ENCODE measurements at places on chromosomes 7 and 10.

DNA sequence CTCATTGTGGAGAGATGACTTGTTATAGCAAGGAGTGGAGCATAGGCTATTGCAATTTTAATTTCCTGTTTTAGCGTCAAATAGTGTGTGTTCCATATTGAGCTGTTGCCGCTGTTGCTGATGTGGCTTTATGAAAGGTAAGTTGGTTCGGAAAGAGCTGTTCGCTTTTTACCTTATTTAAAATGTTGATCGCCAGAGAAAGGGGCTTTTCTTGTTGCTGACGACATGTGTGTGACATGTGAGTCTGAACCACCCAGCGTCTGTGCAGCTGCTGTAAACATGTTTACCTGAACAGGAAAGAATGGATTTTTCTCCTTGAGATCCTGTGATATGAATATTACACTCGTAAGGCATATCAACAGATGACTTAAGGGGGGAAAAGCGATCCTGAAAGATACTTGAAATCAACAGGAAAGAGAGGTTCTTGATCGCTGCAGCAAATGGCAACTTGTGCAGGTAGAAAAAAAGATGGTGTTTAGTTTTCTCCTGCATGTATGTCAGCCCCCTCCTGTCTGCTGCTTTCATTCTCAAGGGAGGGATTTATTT lies 2.5 kb downstream of the ZEB1 start:
- H3K27ac ChIP-seq: peak overlapping the region; percentile 19
- peak; percentile 5 for DNase-seq
- peaks cover 10% of the 10 kb centered on the region for H3K27me3 ChIP-seq
- no peaks in the 10 kb centered on the region for H3K36me3 ChIP-seq
- H3K4me3 ChIP-seq: peak overlapping the region; percentile 90
- peaks cover 36% of the 10 kb centered on the region for H3K4me1 ChIP-seq

- H3K27ac ChIP-seq: no peak overlapping the region
- no peak overlapping the region for H3K4me3 ChIP-seq
- peaks cover 2% of the 10 kb centered on the region for H3K27me3 ChIP-seq
- no peaks in the 10 kb centered on the region for H3K36me3 ChIP-seq
- no peaks in the 10 kb centered on the region for H3K4me1 ChIP-seq
Observed at GRCh38 chr10:63703113-63703670, 182.0 kb downstream of the REEP3 start.

- H3K27me3 ChIP-seq: no peaks in the 10 kb centered on the region
- DNase-seq: no peak
- no peaks in the 10 kb centered on the region for H3K36me3 ChIP-seq
- no peak overlapping the region for H3K27ac ChIP-seq
- no peaks in the 10 kb centered on the region for H3K4me1 ChIP-seq
Observed at GRCh38 chr7:28301148-28301641, 111.1 kb upstream of the CREB5 start.

DNA sequence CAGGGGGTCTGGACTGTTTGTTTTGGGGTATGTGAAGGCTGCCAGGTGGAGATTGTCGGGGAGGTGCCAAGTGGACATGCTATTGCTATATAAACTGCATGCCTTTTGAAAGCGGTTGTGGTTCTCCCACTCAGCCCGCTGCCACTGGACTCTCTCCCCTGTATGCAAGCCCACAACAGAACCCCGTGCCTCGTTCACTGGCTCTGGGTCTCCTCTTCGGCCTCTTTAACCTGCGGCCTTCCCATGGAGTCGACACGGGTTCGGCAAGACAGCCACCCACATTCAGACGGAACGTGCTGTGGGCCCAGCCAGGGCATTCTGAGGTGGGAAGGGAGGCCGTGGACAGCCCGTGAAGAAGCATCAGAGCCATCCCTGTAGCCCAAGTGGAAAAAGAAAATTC lies 50.3 kb downstream of the SVIL start:
- no peaks in the 10 kb centered on the region for H3K4me1 ChIP-seq
- peaks cover 4% of the 10 kb centered on the region for H3K36me3 ChIP-seq
- DNase-seq: no peak
- no peak overlapping the region for H3K27ac ChIP-seq
- H3K27me3 ChIP-seq: no peaks in the 10 kb centered on the region
- H3K4me3 ChIP-seq: no peak overlapping the region

- no peak overlapping the region for H3K4me3 ChIP-seq
- H3K4me1 ChIP-seq: peaks cover 85% of the 10 kb centered on the region
- no peak for DNase-seq
Observed at GRCh38 chr10:117370205-117370604, 5.0 kb downstream of the PDZD8 start.

GRCh38 chr7:116576350-116577319 lies 51.8 kb downstream of the CAV1 start:
- no peak overlapping the region for H3K4me3 ChIP-seq
- no peaks in the 10 kb centered on the region for H3K36me3 ChIP-seq
- no peaks in the 10 kb centered on the region for H3K4me1 ChIP-seq
- no peak for DNase-seq
- H3K27me3 ChIP-seq: no peaks in the 10 kb centered on the region

DNA sequence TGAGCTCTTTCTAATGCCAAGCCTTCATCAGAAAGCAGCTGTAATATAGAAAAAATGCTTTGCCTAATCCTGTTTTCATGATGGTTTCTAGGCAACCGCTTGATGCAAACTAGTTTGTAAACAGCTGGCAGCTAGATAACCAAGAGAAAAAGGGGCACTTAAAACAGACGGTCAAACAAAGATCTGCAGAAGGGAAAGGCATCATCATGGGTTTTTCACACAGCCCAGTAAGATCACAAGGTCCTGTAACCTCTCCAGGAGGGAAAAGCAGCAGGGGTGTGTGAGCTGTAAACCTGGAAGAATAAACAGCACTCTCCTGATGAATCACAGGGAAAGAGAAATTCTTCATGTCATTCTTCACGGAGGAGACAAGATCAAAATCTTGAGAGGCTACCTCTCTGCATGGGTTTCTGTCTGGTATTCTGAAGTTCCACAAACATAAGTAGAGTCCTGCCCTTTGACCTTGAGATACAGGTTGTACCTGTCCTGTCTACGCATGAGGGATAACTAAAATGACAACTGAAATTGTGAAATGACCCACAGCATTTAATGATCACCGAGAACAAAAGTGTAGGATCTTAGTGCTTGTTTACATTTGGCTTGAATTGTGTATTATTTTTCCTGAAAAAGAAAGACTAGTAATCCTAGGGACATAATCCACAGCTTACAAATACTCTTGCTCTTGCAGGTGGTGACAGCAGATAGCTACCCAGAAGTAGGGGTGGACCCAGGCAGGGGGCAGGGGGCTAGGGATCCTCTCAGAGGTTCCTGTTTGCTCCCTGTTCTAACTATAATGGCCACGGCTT lies 48.0 kb downstream of the CREB3L2 start:
- H3K27ac ChIP-seq: no peak overlapping the region
- peaks cover 1% of the 10 kb centered on the region for H3K27me3 ChIP-seq
- H3K36me3 ChIP-seq: no peaks in the 10 kb centered on the region
- H3K4me3 ChIP-seq: no peak overlapping the region
- peaks cover 34% of the 10 kb centered on the region for H3K4me1 ChIP-seq

GRCh38 chr7:24591152-24591551 lies 17.9 kb downstream of the PALS2 start:
- H3K36me3 ChIP-seq: no peaks in the 10 kb centered on the region
- H3K27me3 ChIP-seq: peaks cover 2% of the 10 kb centered on the region
- no peak overlapping the region for H3K27ac ChIP-seq
- no peak overlapping the region for H3K4me3 ChIP-seq
- no peak for DNase-seq

- no peak overlapping the region for H3K4me3 ChIP-seq
- no peak for DNase-seq
- H3K27me3 ChIP-seq: peaks cover 17% of the 10 kb centered on the region
Observed at GRCh38 chr7:75817116-75817515, 3.5 kb upstream of the CCL24 start.

DNA sequence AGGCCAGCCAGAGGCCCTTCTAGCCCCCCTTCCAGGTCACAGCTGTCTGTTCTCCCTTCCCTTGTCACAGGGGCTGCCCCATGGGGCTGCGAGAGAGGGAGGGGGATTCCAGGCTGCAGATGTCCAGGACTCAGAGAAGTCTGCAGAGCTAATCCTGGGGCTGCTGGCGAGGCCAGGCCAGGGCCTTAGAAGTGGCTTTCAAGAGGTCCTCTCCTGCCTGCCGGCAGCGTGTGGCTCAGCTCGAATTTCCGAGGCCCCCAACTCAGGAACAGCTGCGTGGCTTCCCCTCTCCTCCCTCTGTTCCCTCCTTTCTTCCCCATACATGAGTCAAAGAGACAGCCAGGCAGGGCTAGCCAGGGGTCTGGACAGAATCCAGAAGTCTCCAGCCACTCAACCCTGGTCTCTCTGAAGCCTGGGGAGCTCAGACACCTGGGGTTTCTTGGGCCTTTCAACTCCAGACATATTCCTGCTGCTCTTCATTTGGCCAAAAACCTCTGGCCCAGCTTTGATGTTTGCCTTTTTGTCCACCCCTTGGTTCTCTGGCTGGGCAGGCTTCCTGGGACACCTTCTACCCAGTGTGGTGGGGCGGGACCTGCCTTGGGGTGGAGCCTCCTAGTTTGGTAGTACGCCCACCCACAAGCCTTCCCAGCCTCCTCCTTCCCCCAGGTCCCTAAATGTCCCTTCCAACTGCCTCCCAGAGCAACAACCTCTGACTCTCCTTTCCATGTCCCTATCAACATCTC lies 21.8 kb upstream of the EIF5AL1 start:
- no peaks in the 10 kb centered on the region for H3K36me3 ChIP-seq
- peaks cover 6% of the 10 kb centered on the region for H3K4me1 ChIP-seq
- peaks cover 2% of the 10 kb centered on the region for H3K27me3 ChIP-seq

DNA sequence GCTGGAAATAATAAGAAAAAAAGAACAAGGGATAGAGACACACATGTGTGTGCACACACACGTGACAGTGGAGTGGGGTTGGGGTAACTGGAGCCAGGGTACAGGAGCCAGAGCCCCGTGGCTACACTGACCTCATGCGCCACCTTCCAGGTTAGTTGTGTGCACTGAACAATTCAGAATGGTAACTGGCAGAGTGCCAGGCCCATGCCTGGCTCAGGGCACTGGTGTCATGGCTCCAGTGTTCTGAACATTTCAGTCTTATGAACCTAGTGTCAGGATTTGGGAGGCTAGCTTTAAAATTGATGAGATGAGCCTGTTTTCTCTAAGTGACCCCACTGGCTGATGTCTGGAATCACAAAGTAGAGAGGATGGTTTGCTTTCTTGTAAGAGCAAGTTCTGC lies 269.6 kb downstream of the SORCS3 start:
- H3K36me3 ChIP-seq: no peaks in the 10 kb centered on the region
- H3K27ac ChIP-seq: no peak overlapping the region
- DNase-seq: no peak
- H3K4me1 ChIP-seq: no peaks in the 10 kb centered on the region
- H3K4me3 ChIP-seq: no peak overlapping the region
- peaks cover 5% of the 10 kb centered on the region for H3K27me3 ChIP-seq

DNA sequence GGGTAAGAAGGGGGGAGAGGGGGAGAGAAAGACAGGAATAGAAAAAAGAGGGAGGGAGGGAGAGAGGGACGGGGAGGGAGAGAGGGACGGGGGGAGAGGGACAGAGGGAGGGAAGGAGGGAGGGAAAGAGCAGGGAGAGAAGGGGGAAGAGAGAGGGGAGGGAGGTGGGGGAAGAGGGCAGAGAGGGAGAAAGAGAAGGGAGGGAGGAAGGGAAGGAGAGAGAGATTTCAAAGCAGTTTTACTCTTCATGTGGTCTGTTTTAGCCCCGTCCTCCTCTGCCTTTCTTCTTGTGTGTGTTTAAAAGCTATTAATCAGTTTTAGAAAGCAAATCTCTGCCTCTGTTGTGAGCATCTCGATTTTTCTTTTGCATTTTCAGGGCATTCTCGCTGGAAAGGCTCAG lies 237.0 kb downstream of the WDR37 start:
- no peaks in the 10 kb centered on the region for H3K36me3 ChIP-seq
- no peak for DNase-seq
- H3K27me3 ChIP-seq: peaks cover 5% of the 10 kb centered on the region
- H3K4me1 ChIP-seq: no peaks in the 10 kb centered on the region
- H3K4me3 ChIP-seq: no peak overlapping the region

DNA sequence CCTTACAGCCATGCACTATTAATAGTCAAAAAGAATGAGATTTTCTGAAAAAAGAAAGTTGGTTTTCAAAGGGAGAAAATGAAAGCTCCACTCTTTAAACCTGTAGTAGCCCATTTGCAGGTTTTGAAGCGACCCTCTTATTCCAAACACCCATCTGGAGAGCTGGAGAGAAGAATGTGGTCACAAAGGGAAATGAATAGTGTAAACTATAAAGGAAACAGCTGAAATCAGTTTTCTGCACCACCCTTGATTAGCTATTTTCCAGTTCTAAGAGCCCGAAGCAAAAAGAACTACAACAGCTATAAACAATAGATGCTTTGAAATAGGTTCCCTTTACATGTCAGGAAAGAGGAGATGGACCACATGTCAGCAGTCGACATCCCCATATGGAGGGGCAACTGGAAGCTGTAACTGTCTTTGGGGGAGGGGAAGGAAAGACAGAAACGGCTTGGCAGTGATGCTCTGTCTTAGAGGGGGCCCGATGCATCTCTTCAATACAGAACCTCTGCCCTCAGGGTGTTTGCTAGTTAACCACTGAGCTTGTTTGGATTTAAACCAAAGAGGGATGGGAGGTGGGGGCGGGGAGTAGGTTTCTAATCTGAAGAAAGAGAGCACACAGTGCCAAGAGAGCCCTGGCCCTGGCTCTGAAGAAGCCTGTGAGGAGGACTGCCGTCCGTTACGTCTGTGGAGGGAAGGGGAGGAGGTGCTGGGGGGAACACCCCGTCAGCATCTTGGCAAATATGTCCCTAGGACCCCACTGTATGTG lies 55.3 kb downstream of the CPVL start:
- peaks cover 2% of the 10 kb centered on the region for H3K27me3 ChIP-seq
- peaks cover 32% of the 10 kb centered on the region for H3K4me1 ChIP-seq
- H3K4me3 ChIP-seq: peak overlapping the region; percentile 78
- H3K36me3 ChIP-seq: no peaks in the 10 kb centered on the region
- H3K27ac ChIP-seq: peak overlapping the region; percentile 81

DNA sequence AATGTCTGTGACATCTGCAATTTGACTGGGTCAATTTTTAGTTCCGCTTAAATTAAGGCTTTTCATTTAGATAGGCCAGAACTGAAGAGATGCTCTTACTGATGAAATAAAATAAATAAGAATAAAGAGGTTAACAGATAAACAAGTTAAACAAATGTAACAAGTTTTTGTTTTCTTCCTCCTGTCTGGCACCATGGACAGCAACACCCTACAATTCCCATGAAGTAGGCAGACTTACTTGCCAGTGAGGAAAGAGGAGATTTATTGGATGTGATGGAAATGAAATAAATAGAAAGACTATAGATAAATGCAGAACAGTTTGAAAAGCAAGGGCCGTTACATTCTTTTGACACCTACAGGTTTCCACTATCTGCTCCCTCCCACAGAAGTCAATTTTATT lies 118.5 kb downstream of the AMPH start:
- peaks cover 5% of the 10 kb centered on the region for H3K27me3 ChIP-seq
- H3K4me3 ChIP-seq: no peak overlapping the region
- DNase-seq: no peak
- H3K4me1 ChIP-seq: no peaks in the 10 kb centered on the region

GRCh38 chr7:132565441-132565840 lies 10.8 kb downstream of the PLXNA4 start:
- peaks cover 19% of the 10 kb centered on the region for H3K27me3 ChIP-seq
- H3K27ac ChIP-seq: no peak overlapping the region
- no peaks in the 10 kb centered on the region for H3K4me1 ChIP-seq
- peaks cover 3% of the 10 kb centered on the region for H3K36me3 ChIP-seq
- H3K4me3 ChIP-seq: no peak overlapping the region
- no peak for DNase-seq

- H3K4me1 ChIP-seq: no peaks in the 10 kb centered on the region
- DNase-seq: no peak
- H3K27me3 ChIP-seq: no peaks in the 10 kb centered on the region
- H3K4me3 ChIP-seq: no peak overlapping the region
- H3K27ac ChIP-seq: no peak overlapping the region
Observed at GRCh38 chr7:223118-223800, 30.9 kb downstream of the FAM20C start.

Measured in immature natural killer cell (primary cell).